Inflammatory macrophage (primary cell): ENCODE measurements at places on chromosomes 11 and 22.

DNA sequence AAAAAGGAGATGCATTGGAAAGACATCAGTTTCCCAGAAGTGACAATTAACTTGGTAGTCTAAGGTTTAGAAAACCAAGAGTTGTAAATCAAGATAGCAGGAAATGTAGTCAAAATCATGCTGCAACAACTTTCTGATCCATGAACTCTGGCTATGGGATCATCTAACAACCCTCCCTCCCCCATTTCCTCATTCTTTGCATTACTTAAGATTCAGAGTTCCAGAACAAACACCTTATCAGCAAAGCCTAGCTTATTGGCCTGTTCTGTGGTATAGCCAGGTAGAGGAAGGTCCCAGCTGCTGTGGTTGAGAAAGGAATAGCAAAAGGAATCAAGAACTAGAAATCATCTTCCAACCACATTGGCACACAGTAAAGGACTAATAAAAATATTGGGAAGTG lies 651.1 kb downstream of the METTL15 start:
- no peak for DNase-seq

DNA sequence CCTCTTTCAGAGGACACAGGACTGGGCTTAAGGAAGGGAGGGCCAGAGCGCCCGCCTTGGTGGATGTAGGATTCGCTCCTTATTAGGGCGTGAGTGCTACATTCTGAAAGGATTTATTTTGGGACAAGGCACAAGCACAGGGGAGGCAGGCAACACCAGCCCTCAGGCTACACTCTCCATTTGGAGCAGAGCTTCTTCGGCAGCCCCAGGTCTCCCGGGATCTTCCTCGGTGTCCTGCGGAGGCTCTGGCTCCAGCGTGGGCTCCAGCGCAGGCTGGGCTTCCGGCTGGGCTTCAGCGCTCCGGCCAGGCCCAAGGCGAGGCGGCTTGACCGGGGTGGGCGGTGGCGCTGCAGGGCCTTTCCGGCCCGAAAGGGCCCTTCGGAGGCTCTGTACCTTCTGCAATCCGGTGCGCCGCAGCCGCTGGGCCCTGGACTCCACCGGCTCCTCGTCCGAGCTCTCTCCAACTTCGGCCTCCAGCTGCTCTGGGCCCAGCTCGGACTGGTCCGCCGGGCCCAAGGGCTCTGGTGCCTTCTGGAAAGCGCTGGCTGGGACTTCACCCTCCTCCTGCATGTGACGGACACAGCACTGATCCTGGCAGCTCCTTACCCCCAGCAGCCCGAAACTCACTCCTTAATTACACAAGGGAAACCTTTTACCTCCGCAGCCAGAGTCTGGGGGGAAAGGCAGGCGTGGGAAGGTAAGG lies 1.1 kb downstream of the CAVIN3 start:
- peak; percentile 2 for DNase-seq

- no peak for DNase-seq
These were observed 101.6 kb upstream of the B3GAT1 start for GRCh38 chr11:134513585-134514120.

- DNase-seq, result peak; percentile 23
These were observed 6.1 kb downstream of the CATSPER1 start for GRCh38 chr11:66020212-66020611.

DNA sequence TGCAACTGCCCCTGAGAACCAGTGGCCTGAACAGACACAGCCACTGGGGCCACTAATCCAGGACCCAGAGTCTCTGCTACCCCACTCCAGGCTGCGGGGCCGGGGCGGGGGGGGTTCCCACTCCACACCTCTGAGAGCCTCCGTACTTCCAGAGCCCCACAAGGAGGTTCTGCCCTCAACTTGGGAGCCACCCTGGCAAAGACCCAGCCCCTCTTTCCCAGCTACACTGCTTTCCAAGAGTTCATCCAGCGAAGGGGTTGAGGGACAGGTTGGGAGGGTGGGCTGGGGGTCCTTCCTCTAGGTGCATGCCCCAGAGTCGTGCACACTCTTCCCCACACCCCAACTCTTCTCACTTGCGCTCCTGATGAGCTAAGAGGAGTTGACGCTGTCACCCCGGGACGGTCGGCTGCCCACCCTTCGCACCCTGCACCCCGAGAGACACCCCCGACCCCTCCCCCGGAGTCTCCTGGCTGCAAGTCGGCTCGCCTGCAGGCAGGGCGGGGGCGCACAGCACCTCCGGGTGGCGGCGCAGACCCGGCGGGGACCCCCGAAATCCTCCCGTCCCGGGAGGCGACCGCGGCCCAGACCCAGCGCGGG lies 531 bp downstream of the RAB3IL1 start:
- DNase-seq, result no peak

DNA sequence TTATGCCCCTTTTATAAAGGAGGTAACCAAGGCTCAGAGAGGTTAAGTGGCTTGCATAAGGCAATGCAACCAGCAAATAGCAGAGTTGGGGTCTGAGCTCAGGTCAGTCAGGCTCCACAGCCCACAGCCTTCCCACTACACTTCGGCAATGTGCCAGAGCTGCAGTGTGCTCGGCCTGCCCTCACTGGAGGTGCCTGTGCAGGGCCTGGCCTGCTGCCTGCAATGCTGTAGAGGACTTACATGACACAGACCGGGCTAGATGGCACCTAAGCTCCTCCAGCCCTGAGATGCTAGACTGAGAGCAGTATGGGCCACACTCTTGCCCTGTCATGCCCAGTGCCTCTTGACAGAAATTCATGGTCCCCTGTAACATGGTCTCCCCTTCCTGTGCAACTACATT lies 49.8 kb downstream of the SERPINH1 start:
- DNase-seq, result no peak

- peak; percentile 34 for DNase-seq
These were observed 87.4 kb downstream of the AMBRA1 start for GRCh38 chr11:46506483-46506791.

DNA sequence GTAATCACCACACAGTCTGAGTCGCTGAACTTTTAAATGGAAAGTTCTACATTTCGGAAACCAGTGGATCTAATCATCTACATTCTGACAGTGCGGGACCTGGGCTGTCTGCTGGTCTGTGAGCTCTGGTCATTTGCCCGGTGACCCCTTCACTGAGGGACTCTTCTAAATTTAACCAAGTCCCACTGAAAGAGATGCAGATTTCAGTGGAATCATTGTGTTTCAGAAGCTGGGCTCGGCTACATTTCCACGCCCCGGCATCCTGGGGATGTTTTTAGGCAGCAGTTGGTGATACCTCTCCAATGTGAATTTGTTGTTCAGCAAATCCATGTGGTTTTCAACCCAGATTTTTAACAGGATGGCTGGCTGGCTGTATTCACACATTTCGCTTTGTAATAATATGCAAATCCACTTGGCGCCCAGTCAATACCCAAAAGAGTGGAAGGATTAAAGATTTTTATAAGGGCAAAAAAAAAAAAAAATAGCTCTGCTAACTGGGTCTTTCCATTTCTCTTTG lies 145.5 kb upstream of the RASSF10 start:
- no peak for DNase-seq
